ENCODE measurements at places on chromosomes 6 and 20.

- DNase-seq: no peak
These were observed 5.4 kb downstream of the ENPP4 start for GRCh38 chr6:46135176-46135575.

DNA sequence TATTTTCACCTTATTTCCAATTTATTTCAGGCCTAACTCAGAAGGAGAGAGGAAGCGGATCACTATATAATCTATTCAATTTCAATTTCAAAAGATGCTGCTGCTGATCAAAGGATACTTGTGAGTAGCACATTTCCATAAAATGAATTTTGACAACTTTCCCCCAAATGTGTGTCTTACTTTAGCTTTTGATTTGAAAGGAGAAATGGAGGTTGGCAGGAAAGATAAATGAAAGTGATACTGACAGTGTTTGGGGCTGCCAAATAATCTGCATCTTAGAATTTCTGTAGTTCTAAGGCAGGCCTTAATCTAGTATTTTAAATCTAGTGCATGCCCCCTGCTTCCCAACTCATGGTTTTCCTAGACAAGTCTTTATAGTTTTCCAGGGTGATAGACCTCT is 535.4 kb downstream of the DOK5 start:
- DNase-seq: no peak

DNA sequence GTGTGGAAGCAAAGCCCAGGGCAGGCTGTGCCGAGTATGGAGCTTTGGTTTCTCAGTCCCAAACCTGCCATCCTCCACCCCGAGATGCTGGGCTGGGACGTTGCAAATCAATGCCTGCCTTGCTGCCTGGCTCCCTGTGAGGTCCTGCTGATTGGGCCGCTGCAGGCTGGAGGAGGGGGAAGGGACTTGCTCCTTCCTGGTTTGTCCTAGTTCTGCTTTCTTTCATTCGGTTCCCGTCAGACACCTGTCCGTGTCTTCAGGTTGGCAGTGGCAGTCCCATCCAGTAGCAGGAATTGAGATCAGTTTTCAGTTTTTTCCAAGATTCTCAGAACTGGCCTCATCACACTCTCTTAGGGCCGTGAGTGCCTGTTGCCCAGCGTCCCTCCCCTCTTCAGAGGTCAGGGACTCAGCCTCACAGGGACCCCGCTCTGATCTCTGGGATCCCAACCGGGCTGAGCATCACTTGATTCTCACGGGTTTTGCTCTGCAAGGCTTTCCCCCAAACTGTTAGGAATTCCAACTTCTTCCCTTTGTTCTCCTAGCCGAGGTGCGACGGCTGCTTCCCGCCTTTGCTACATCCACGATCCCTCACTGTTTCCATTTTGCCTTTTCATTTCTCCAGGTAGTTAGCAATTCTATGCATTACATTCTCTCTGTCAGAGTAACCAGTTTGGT is 24.2 kb upstream of the TAGAP start:
- DNase-seq: no peak

GRCh38 chr20:18585134-18585533 is 2.7 kb upstream of the DTD1 start:
- DNase-seq: no peak

DNA sequence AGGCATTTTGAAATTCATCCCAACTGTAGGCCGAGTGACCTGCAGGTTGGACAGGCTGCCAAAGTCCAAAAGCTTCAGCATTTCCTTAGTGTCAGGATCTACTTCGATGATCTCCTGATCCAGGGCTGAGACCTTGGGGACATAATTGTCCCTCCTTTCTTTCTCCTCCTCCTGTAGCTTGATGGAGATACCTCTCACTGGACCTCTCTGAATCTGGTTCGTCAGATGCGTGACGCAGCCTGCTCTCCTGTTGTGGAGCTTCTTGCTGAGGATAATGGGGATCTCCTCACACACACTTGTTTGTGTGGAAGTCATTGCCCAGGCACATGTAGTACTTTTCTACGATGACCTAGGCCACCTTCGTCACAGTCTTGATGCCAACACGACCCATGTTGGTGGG is 1.5 kb upstream of the MAS1L start:
- no peak for DNase-seq

- no peak for DNase-seq
These were observed 92.7 kb upstream of the GLP1R start for GRCh38 chr6:38955861-38956260.

GRCh38 chr20:57688864-57689263 is 21.0 kb downstream of the PMEPA1 start:
- no peak for DNase-seq

GRCh38 chr6:163705923-163706322 is 291.4 kb downstream of the QKI start:
- DNase-seq: no peak

DNA sequence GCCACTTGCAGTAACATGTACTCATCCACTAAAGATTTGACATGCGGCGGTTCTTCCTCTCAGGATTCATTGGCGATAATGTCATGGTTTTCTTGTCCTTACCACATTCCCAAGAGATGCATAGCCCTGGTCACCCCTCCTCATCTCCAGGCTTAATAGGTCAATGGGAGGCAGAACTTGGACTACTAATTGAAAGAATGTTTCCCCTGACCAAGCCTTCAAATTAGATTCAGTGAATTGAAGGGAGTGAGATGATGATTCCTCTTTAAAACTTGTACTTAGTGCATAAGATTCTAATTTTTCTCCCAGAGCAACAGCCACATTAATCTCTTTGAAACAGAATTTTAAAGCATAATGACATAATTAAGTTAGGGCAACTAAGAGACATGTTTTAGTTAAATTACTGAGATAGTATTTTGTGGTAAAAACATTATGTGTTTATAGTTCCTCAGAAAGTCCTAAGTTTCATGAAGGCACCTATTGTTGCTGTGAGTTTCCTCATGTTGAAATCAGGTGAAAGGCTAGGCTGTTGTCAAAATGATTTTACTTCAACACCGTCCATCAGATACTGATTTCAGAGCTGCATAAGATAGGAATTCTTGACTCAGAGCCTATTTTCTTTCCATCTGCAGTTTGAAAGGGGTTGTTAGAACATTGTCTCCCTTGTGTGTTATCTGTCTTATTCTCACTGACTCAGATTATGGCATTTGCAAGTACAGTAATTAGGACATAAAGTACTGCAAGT is 48.5 kb downstream of the STK4 start:
- DNase-seq: no peak

- DNase-seq: no peak
These were observed 94.3 kb downstream of the NKAIN2 start for GRCh38 chr6:123897965-123898364.

- DNase-seq: peak; percentile 38
These were observed 792 bp downstream of the SLC23A2 start for GRCh38 chr20:5000263-5001173.

- no peak for DNase-seq
These were observed 114.9 kb downstream of the FOXC1 start for GRCh38 chr6:1724616-1725015.

GRCh38 chr6:15264902-15265761 is 19.3 kb downstream of the JARID2 start:
- DNase-seq: peak; percentile 20

GRCh38 chr6:8858854-8859331 is 423.5 kb upstream of the SLC35B3 start:
- DNase-seq: no peak

Measured in nephron progenitor cell (in vitro differentiated cells).